ENCODE measurements at places on chromosomes 3 and 15.

DNA sequence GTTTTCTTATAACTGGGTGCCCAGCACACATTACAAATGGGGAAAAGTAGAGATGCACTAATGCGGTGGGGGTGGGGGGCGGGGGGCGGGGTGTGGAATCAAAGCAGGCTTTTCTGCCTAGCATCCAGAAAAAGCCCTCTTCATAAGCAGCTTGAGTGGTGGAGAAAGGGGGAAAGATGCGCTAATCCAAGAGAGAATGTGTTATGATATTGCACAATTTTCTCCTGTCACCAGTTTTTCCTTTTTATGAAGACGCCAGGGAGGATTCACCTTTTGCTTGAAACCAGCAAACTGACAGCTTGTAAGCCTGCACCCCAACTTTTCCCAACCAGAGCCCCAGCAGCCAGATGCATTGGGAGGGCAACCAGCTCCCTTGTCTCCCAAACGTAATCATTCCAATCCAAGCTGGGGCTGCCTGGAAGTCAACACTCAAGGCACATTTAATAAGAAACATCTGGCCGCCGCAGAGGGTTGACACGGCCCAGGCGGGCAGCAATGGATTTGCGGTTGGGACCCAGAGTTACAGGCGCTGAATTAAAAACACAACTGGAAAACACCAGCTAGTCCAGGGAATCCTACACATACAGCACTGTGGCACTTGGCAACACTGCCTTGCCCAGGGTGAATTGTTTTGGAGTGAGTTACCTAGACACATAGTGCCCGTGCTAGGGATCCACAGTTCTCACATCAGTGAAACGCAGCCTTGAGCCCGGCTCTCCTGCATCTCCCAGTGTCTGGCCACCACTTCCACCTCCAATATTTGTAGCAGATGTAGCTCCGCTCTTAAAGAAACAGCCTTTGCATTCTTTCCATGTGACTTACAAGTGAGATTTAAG is 218.5 kb upstream of the PRICKLE2 start:
- DNase-seq = peak; percentile 67

DNA sequence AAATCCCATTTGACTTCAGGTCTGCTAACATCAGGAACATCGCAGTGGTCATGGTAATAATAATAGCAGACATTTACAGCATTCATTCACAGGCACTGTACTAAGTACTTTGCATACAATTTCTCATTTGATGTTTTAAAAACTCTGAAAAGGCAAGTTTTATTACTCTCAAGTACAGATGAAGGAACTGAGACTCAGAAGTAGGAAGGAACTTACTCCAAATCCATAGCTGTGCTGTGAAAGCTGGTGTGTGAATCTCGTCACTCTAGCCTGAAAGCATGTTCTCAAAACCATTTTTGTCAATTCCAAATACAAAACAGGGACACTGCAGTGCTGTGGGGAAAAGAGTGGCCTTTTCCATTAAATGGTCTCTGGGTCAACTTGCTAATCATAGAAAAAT is 179.9 kb downstream of the FAM43A start:
- DNase-seq = no peak

DNA sequence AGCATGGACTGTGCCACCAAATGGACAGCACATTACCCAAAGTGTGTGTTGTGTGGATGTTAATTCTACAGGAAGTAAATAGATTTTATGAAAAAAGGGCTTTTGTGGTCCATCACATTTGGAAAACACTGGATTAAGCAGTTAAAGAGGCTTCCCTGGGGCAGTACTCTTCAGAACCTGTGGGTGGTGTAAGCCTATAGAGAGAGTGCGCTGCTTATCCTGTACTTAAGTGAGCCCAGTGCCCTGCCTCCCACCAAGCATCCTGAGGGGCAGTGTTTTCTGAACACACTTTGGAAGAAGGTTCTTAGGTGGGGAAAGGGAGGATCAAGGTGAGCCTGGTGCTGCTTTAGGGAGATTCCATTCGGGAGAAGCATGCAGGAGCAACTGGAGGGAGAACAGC is 10.9 kb downstream of the TTLL3 start:
- no peak for DNase-seq

- peak; percentile 92 for DNase-seq
These were observed 125.7 kb downstream of the EEFSEC start for GRCh38 chr3:128278761-128279600.

- DNase-seq = no peak
These were observed 135.0 kb upstream of the CCNL1 start for GRCh38 chr3:157294953-157295352.

DNA sequence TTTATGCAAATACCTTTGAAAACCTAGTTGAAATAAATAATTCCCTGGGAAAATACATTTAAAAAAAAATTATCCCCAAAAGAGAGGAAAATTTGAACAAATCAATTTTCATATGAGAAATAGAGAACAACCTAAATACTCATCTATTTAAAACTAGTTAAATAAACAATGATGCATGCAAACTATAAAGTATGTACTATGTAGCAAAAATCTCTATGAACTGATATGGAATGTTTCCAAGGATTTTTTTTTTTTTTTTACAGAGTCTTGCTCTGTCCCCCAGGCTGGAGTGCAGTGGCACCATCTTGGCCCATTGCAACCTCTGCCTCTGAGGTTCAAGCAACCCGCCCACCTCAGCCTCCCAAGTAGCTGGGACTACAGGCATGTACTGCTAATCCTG is 27.2 kb upstream of the B3GALNT1 start:
- DNase-seq = no peak

- no peak for DNase-seq
These were observed 68.5 kb downstream of the DHX30 start for GRCh38 chr3:47871389-47871788.

- no peak for DNase-seq
These were observed 74.6 kb upstream of the SPATA12 start for GRCh38 chr3:56985878-56986277.

GRCh38 chr3:154428286-154429206 is 1.4 kb downstream of the GPR149 start:
- peak; percentile 76 for DNase-seq

DNA sequence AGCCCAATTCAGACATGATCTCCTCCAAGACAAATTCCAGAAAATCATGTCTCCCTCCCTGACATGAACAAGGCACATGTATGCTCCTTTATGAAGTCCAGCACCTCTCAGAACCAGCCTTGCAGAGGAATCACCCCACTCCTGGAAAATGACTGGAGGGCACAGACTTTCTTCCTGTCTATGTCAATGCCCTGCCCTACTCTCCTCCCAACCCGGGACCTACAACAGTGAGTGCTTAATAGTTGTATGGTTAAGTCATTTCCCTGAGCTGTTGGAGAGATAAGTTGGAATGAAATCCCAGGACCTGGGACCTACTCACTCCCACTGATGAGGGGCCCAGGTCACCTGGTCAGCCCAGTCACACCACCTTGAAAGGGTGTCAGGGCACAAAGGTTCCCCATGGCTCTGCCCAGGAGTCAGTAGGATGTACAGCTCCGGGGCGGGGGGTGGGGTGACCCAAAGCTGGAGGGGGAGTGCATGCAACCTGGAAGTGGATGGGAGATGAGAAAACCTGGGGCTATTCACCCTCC is 80.1 kb upstream of the HERC1 start:
- no peak for DNase-seq

GRCh38 chr3:13042127-13042701 is 31.0 kb downstream of the IQSEC1 start:
- DNase-seq = peak; percentile 79

DNA sequence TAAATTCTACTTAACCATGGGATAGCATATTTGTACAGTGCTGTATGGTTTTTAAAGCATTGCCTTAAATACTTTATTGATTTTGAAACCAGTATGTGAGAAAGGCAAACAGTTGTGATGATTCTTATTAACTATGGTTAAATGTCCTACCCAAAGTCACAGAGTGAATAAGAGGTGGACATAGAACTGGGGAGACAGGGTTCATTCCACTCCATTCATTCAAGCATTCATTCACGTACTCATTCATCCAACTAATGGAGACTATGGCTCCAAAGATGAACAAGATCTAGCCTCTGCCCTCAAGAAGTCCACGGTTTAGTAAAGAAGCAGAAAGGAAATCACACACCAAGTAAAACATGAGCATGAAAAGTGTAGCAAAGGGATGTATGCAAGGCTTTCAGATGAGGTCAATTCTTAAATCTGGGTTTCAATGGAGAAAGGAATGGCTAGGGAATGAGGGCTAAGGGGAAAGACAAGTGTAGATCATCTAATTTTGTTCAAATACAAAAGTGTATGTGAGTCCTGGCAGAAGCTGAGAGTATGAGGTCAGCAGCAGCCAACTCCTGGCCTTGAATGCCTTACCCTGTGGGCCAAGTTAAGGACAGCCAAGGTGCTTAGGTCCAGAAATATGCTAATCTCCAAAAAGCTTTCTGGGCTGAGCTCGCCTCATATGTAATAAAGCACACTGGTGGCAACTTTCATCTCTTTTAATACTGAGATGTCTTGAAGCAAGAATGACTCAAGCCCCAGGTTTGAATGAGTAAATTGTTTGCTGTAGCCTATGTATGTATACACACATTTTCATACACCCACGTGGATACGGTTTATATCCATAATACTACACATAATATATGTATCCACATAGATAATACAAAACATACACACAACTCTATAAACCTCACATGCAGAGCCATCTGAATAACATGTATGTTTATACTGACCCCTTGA is 4.3 kb downstream of the TNIK start:
- no peak for DNase-seq

GRCh38 chr15:36793205-36793873 is 213.9 kb downstream of the CDIN1 start:
- no peak for DNase-seq

- DNase-seq = no peak
These were observed 711 bp downstream of the STARD9 start for GRCh38 chr15:42576040-42576594.

DNA sequence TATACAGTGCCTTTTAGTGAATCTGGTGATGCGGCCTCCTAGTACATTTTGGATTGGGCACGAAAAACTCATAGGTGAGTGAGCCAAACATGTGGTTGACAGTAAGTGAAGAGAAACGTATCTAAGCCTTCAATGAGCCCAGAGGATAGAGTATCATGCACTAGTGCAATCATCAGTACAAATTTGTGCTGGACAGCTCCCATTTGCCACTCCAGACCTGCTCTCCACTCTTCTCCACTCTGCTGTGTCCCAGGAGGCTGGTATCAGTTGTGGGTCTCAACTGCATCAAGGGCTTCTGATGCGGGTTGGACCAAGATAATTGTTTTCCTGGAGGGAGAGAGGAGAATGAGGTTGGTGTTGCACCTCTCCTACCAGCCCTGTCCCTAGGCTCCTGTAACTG is 9.1 kb upstream of the RASGRF1 start:
- DNase-seq = no peak

- no peak for DNase-seq
These were observed 219.2 kb upstream of the ARHGEF26 start for GRCh38 chr3:153901991-153902390.

DNA sequence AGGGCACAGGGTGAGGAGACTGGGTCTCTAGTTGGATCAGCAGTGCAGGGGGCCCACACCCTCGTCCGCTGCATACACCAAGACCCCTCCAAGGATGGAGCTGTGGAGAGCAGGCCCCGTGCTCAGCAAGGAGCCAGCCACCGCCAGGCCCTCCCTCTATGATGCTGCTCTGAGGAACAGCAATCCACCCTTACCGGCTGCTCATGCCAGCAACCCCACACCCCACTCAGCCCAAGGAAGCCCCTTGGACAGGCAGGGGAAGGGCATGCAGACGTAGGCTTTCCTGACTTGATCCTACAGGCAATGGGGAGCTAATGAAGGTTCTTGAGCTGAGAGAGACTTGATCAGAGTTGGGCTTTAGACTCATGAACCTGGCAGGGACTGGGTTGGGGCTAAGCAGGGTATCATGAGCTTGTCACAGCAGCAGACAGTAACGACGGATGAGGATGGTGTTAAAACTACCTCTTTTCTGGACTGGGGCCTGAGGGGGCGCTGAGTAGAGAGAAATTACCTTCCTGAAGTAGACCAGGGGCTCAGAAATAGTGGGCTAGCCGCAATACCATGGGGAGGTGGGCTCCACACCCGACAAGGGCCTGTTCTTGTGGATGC is 50.5 kb upstream of the FGD5 start:
- DNase-seq = no peak

GRCh38 chr3:150331978-150332568 is 76.0 kb upstream of the TSC22D2 start:
- no peak for DNase-seq

DNA sequence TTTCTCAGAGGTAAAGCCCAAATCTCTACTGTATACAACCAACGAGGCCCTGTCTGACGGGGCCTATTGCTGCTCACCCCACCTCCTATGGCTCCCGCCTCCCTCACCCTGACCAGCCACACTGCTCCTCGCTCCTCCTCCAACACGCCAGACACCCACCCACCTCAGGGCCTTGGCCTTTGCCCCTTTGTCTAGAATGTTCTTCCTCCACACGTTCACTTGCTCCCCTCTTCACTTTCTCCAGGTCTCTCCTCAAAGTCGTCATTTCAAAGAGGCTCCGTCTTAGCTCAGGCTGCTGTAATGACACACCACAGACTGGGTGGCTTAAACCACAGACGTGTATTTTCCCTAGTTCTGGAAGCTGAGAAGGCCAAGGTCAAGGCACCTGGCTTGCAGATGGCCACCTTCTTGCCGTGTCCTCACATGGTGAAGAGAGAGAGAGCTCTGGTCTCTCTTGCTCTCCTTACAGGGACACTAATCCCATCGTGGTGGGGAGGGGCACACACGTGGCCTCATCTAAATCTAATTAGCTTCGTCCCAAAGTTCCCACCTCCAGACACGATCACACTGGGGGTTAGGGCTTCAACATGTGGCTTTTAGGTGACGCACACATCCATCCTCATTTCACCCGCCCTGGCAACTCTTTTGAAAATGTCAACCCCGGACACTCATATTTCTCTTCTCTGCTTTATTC is 98.2 kb downstream of the TLE3 start:
- DNase-seq = no peak

DNA sequence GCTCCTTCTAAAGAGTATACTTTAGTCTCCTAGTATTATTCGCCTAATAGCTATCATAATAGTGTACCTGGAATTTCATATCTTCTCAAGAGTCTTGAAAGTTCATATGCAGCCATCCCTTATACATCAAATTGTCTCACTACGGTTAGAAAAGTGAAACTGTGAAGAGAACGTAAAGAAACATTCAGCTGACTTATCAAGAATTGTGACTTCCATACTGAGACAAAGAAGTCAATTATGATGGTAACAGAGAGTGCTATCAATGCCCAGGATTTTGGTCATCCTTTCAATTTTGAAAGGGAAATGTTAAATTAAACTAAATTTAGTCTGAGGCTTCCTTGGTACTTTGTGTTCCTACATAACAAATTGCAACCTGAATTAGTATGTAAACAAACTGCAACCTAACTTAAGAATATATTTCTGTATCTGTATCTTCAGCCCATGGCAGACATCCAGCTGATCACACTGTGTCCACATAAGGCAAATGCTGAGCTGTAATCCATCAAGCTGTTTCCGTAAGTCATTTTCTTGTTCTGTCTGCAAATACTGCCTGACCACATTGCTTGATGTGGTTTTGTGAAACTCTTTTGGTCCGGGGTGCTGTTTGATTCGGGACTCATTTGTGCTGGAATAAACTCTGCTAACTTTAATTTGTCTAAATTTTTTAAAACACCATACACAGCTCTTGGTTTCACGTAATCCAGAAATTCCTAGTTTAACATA is 469.6 kb downstream of the SI start:
- DNase-seq = no peak

- DNase-seq = peak; percentile 25
These were observed 5.3 kb downstream of the FOXP1 start for GRCh38 chr3:71578054-71578751.
